Naive B cell (primary cell): ENCODE measurements at places on chromosomes 3 and 15. TPM values are rescaled to one million over a fixed set of nuclear protein-coding genes. Genes with fewer than 3 reads are reported as not detected.

DNA sequence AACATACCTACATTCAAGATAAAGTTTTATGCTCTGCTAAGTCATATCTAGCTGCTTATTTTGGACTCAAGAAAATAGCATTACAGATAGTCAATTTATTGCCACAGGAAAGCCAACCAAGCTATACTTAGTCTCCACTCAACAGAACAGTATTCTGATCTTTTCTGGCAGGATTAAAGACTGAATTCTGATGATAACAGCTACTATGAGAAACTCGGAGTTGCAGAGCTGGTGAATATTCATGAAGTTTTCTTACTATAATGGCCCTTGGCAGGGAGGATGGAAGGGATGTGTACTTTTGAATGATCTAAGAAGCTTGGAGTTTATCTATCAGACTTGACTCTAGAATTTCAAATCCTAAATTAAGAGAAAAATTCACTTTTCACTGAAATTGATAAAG is 237.7 kb downstream of the CTNNB1 start:
- DNase-seq, result no peak

Gene GOLGA8S
- not detected for polyA plus RNA-seq

DNA sequence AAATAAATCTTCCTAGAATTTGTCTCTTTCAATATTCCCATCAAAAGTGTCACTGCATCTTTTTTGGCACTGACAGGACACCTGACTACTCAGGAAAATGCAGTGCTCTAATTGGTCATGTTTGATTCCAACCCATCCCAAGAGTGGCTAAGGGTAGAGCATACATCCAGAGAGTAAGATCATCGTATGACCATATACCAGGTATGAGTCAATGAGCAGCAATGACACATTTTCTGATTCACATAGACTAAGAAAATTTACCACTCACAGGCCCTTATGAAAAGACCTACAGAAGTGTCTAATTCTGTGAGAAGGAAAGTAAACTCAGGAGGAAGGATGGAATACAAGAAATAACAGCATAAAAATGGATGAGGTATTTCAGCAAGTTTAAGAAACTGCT is 434.2 kb downstream of the ZIC1 start:
- DNase-seq, result no peak

Gene ZBTB11
- polyA plus RNA-seq, result 7.5 TPM

DNA sequence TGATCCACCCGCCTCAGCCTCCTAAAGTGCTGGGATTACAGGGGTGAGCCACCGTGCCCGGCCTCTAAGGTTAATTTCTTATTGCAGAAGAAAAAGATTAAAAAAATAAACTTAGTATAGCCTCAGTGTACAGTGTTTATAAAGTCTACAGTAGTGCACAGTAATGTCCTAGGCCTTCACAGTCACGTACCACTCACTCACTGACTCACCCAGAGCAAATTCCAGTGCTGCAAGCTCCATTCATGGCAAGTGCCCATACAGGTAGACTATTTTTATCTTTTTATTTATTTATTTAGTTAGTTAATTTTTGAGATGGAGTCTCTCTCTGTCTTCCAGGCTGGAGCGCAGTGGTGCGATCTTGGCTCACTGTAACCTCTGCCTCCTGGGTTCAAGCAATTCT is 3.2 kb upstream of the FLNB start:
- DNase-seq, result no peak

GRCh38 chr3:38690185-38690584 is 40.7 kb upstream of the SCN5A start:
- DNase-seq, result no peak

GRCh38 chr3:42717306-42717705 is 14.7 kb upstream of the HHATL start:
- no peak for DNase-seq

GRCh38 chr3:35677797-35678196 is 38.5 kb downstream of the ARPP21 start:
- no peak for DNase-seq

Gene TMEM207
- polyA plus RNA-seq, result not detected
